ENCODE measurements at places on chromosomes 1 and 21.
A peak's percentile ranks its signal among the peaks of the same experiment; 100 is the strongest.

DNA sequence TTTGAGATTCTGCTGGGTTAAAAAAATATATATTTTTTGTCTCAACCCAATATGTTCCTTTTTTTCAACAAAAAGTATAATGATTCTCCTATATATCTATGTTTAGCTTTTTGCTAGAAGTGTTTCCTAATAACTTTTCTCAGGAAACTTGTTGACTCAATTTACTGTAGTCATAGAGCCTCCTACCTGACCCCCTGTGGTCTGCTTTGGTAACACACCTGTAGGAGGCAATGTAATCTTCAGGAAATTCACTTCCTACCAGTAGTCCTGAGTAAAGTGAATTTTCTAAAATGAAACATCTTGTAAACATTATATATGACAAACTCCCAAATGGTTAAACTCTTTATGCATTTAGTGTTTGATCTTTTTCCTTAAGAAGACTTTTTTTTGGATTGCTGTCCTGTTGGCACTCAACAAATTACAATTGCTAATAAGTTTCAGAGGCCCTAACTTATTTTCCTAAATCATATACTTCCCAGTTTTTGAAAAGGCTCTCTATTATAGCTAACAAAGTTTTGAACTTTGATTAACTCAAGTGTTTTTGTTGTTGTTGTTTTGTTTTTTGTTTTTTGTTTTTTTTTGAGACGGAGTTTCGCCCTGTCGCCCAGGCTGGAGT, 118.3 kb downstream of the OLFML2B start:
- peak; percentile 8 for DNase-seq

DNA sequence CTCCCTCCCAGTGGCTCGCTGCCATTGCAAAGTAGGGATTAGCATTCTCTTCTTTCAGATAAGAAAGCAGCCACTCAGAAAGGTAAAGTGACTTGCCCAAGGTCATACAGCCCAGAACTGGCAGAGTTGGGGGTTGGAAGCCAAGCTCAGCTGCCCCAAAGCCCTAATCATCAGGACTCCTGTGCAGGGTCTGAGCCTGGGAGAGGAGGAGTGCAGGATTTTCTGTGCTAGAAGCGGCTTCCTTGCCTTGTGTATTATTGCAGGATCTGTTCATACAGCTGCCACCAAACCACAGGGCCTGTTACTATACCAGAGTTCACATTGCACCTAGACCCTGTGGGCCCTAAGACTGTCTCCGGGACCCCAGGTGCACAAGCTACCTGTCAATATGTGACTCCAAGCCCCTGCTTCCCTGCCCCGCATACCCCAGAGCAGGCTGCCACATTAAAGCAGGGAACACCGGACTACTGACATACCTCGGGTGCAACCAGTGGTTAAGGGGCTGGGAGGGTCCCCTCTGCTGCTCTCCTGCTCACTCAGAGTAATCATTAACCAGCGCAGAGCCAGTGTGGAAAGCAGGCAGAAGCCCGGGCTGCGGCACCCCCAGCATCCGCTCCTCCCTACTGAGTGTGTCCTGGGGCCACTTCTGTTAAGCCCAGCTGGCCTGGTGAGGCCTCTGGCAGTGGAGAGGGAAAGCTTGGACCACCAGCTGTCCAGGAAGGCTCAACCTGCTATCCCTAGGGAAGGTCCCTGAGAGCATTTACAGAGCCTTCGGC, 15.8 kb downstream of the HSPG2 start:
- DNase-seq: no peak

GRCh38 chr1:44801491-44802305, 1.5 kb downstream of the PLK3 start:
- no peak for DNase-seq

DNA sequence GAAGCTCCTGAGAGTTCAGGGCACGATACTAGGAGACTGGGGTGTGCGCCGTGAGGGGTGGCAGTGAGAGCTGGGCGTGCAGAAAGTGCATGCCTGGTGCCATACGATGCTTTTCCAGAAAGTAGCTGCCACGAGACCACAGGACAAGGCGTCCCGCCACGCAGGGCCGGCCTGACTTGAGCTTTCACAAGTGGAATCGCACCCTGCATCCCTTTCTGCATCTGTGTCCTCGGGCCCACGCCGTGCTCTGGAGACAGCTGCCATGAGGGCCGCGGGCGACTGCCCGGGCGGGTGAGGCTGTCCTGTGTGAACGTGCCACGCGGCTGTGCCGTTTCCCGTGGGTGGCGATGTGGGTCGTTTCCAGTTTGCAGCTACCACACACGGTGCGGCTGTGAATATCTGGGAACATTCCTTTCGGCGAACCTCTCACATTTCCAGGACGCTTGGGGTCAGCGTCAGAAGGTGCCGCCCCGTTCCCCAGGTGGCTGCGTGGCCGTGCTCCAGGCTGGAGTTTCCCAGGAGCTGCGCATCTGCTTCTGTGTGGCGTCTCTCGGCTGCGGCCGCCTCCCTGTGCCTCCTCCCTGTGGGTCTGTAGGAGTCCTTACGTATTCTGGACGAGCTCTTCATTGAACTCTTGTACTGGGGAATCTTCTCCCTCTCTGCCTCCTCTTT, 1.0 kb upstream of the PERM1 start:
- DNase-seq: no peak

GRCh38 chr1:180116964-180117763, 37.5 kb upstream of the QSOX1 start:
- no peak for DNase-seq

DNA sequence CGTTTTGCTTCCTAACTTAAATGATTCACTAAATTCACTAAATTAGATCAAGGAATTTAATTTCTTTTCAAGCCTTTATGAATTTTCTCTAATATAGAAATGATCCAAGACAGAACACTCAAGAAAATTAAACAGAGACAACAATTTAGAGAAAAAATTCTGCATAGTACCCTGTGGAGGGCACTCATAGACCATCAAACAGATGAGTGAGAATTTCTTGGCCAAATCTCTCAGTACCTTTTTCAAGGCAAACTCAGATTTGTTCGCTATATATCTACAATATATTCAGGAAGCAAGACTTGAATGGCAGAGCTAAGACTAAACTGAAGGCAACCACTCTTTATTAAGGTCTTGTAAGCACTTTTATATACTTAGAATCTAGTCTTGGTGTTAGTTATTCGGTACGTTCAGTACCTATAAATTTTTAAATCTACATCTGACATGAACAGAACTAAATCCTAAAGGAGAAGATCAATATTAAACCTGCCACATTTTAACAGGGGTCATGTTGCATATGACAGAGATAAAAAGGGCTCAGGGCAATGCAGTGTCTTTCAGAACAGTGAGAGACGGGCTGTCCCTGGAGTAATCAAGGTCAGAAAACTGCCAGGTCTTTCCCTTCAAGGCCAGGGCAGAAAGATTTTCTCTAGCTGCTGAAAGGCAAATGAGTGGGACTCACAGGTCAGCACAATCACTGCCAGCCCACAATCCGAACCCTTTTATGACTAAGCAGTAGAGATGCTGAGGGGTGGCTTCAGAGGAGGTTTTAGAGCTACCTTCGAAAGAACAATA, 118.8 kb upstream of the TMPRSS15 start:
- DNase-seq: no peak

DNA sequence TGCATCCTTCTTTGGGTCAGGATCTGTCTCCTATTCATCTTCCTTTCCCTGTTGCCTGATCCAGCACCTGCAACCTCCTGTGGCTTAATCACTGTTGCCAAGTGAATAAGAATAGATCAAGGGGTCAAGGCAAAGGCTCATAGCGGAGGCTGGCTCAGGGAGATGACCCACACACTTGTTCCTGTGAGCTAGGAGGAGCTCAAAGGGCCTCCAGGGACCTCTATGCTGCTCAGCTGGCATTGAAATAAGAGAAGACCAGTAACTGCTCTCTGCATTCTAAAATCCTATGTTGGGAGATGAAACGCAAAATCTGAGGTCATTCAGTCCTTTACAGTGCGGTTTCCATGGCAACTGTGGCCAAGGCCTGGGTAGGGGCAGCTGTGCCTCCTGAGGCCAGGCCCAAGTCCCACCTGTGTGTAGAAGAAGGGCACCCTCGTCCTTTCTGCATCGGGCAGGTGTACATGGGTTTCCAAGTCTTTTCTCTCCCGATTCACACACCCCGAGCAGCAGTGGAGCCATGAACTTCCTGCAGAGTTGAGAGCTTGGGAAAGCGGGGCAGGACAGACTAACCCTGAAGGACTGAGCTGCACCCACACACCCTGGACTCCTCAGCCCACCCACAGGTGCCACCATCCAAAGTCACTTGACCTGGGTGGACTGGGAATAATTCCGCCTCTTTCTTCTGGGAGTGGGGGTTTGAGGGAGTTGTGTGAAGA, 27.8 kb upstream of the STUM start:
- DNase-seq: no peak

GRCh38 chr1:34319218-34319617, 142.5 kb downstream of the C1orf94 start:
- DNase-seq: no peak

DNA sequence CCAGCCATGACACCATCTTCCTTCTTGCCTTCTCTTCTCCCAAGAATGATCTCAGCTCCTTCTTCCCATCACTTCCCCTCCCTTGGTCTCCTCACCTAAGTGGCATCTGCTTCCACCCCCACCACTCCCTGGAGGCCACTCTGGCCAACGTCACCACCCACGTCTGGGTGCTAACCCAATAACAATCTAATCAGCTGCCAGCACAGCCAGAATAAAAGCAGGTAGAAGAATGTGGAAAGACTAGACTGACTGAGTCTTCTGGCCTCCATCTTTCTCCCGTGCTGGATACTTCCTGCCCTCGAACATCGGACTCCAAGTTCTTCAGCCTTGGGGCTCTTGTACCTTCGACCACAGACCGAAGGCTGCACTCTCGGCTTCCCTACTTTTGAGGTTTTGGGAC, 245.3 kb upstream of the CSF3R start:
- DNase-seq: no peak
